ENCODE measurements at places on chromosomes 13 and 19. TPM values are rescaled to one million over a fixed set of nuclear protein-coding genes. Genes with fewer than 3 reads are reported as not detected.
A peak's percentile ranks its signal among the peaks of the same experiment; 100 is the strongest.

GRCh38 chr13:20980430-20980829 is 77.9 kb upstream of the XPO4 start:
- DNase-seq = no peak

DNA sequence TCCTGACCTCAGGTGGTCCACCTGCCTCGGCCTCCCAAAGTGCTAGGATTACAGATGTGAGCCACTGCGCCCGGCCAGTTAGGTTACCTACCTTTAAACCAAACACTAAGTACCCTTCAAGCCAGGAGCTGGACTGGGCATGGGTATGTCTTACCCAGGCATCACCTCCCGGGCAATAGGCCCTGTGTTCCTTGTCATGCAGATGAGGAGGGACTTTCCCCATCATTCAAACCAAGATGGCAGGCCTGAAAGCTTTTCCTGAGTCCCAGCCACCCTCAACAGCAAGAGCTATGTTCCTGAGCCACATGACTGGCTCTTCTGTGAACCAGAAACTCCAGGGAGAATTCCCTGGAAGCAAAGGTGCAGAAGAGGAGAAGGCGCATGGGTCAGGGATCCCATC is 9.5 kb downstream of the RAB8A start:
- DNase-seq = no peak

- no peak for DNase-seq
Observed at GRCh38 chr13:89968470-89968869, 1379.0 kb upstream of the MIR17HG start.

- no peak for DNase-seq
Observed at GRCh38 chr13:88526186-88526852, 855.1 kb downstream of the SLITRK5 start.

DNA sequence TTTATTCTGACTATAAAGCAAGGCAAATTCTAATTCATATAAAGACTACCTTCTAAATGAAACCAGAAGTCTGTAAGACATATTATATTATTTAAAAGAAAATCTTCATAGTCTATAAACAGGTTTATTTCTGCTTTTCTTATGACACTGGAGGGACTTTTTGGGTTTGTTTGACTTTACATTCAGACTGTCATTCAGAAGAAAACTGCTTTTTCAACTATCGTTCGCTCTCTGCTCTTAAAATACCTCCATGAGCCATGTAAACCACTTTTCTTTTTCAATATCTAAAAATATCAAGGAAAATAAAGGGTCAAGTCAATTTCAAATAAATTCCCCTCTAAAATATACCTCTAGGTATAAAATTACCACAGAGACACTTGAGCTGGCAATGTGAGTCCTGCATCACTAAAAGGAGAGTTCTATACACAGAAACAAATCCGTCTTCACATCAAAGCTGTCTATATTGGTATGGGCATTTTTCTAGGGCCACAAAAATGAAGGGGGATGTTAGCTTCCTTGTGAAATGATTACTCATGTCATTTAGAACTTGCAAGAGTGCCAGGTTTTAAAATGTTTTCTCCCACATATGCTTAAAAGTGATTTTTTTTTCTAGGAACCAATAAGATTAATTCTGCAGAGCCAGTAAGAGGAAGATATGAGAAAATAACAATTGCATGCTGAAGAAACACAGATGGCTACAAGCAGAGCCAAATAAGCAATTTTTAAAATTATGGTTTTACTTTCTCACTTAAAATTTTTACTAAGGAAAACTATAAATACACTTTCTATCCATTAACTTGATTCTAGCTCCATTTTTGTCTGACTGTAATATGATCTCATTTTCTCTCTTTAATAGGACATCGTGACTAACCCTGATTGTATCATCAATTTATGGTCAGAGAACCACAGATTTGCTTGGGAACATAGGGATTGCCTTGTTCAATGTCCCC is 181.8 kb downstream of the TBC1D4 start:
- no peak for DNase-seq

GRCh38 chr13:36105726-36106125 is 25.5 kb downstream of the DCLK1 start:
- DNase-seq = no peak

DNA sequence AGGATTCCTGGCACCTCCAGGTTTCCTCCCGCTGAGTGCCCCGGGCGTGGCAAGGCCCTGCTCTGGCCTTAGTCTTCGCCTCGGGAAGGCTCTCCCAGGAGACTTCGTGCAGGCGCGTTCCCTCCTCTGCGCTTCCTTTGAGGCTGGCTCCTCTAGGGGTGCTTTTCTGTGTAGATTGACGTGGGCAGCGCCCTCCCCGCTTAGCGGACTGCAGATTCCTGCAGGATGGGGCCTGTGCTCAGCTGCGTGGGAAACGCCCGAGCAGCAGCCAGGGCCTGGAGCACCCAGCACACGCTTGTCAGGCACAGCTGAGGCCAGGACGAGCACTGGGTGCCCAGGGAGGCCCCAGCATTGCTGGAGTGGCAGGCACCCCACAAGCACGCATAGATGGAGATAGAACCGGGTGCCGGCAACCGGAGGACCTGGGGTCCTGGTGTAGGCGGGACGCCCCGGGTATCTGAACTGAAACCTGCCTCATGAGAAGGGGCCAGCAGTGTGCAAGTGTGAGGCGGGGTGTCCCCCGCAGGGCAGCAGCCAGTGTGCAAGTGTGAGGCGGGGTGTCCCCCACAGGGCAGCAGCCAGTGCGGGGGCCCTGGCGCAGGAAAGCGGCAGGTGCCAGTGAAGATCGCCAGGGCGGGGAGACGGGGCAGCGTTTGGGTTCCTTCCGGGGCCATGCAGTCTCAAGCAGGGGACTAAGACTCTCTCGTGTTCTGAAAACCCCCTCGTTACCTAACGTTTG is 3.4 kb downstream of the NDUFS7 start:
- no peak for DNase-seq

DNA sequence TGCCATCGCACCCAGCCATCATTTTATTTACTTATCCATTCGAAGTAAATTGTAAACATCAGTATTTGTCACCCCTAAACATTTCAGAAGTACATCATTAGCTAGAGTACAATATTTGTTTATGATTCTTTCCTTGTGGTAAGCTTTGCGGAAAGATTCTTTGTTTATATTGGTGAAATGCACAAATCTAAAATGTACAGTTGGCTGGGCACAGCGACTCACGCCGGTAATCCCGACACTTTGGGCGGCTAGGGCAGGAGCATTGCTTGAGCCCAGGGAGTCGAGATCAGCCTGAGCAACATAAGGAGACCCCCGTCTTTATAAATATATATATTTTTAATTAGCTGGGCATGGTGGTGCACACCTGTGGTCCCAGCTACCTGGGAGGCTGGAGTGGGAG is 10.1 kb downstream of the LGALS7B start:
- DNase-seq = no peak

- no peak for DNase-seq
Observed at GRCh38 chr19:31263328-31263727, 85.9 kb downstream of the TSHZ3 start.

DNA sequence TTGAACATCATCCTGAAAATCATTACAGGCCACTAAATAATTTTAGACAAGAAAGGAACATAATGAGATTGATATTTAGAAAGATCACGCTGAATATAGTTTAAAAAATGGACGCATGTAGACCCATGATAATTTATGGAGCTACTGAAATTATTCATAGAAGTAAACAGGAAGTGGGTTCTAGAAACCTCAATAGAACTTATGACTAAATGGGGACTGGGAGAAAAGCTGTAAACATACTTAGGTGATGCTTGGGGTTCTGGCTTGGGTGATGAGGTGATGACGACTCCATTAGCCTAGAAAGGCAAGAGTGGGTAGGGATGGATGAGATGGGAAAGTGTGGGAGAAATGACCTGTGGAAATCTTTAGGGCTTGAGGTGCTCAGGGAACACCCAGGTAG is 484.0 kb downstream of the MYO16 start:
- DNase-seq = no peak

DNA sequence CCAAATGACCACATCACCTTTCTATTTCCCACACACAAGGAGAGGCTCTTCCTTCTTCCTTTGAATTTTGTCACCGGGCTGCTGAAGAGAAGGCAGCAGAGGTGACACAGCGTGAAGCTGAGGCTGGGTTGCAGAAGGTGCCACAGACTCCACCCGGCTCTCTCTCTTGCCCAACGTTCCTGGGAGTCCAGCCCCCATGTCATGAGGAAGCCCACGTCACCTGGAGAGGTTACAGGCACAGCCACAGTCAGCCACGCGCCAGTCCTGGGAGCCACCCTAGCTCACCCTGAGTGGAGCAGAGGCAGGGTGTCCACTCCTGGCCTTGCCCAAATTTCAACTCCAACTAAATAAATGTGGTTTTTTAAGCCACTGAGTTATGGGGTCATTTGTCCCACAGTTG is 4.8 kb upstream of the TMEM255B start:
- no peak for DNase-seq

DNA sequence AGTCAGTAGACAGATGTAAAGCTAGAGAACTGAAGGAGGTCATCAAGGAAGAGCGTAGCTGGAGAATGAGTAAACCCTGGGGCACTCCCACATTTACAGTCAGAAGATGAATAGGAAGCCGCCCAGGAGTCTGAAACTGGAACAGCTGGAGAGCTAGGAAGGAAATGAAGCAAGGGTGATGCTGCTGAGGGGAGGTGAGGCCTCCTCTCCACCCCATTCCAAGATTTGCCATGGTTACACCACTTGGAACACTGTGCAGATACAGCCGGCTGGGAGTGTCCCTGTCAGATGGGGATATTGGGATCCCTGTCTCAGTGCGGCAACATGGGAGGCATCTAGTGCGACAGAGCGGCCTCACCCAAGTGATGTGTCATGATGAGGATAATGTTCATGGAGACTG is 51.8 kb upstream of the GPI start:
- DNase-seq = peak; percentile 72

- DNase-seq = no peak
Observed at GRCh38 chr19:12665671-12666264, 774 bp downstream of the MAN2B1 start.

GRCh38 chr19:31530781-31531180 is 181.5 kb upstream of the TSHZ3 start:
- DNase-seq = no peak

GRCh38 chr19:45471111-45471930 is 3.5 kb downstream of the FOSB start:
- no peak for DNase-seq

- no peak for DNase-seq
Observed at GRCh38 chr13:99871249-99871898, 100.2 kb downstream of the ZIC5 start.

DNA sequence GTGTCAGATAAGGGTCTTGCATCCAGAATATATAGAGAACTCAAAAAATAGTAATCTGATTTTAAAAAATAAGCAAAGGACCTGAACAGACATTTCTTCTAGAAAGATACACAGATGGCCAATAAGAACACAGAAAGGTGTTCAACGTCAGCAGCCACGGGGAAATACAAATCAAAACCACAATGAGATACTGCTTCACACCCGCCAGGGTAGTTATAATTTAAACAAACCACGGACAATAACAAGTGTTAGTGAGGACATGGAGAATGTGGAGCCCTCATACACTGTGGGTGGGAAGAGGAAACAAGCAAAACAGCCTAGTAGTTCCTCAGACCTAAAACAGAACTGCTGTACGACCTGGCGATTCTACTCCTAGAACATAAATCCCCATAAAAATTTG is 26.7 kb upstream of the NAPA start:
- DNase-seq = no peak

GRCh38 chr19:2542341-2543069 is 66.6 kb downstream of the GADD45B start:
- no peak for DNase-seq

GRCh38 chr13:78364711-78365110 is 238.6 kb downstream of the POU4F1 start:
- no peak for DNase-seq

GRCh38 chr19:15112385-15112784 is 5.2 kb downstream of the SYDE1 start:
- no peak for DNase-seq

GRCh38 chr19:5803441-5803751 is 1.5 kb upstream of the NRTN start:
- DNase-seq = no peak

DNA sequence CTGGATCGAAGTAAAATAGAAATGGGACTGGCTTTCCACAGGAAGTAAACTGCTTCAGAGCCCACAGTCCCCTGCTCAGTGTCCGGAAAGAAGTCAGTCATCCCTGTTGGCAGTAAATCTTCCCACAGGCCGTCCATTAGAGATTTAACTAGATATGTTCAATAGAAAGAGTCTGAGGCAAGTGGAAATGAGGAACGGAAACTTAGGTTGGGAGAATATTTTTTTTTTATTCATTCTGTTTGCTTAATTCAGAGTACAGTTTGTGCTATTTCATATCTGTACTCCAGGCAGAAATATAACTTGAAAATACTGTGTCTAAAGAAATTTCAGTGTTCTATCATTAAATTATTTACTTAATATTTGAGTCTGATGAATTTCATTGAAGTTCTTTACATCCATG is 22.7 kb downstream of the SLC25A15 start:
- DNase-seq = no peak

DNA sequence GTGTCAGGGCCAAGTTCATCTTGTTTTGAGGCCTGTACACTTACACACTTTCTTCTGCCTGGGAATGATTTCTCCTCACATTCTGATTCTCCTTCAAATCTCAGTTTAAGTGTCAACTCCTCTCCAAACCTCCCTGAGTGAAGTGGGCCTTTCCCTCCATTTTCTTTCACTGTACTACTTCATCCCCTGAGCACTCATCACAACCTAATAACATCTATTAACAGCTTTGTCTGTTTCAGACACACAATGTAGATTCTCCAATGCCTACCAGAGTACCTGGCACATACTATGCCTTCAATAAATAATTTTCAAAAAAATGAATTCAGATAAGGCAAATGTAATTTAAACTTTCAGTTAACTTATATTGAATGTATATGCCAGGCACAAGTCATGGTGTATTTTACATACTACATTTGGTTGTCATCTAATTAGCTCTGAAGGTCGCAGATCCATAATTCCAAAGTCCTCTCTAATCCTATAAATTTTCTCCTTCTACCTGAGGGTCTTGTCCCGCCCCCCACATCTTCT is 357 bp upstream of the COG6 start:
- DNase-seq = no peak

Gene SERPINE3
- total RNA-seq = not detected

Gene METTL21C
- not detected for total RNA-seq

Gene CALR3
- total RNA-seq = not detected

Gene ZNF730
- 1.6 TPM for total RNA-seq

Gene IQCN
- total RNA-seq = 3.0 TPM

Gene ZNF99
- total RNA-seq = not detected

Gene KANK3
- total RNA-seq = 1.7 TPM
